ENCODE measurements at places on chromosomes 4 and X.

GRCh38 chrX:155679715-155680114 lies 67.0 kb upstream of the TMLHE start:
- no peak for DNase-seq

DNA sequence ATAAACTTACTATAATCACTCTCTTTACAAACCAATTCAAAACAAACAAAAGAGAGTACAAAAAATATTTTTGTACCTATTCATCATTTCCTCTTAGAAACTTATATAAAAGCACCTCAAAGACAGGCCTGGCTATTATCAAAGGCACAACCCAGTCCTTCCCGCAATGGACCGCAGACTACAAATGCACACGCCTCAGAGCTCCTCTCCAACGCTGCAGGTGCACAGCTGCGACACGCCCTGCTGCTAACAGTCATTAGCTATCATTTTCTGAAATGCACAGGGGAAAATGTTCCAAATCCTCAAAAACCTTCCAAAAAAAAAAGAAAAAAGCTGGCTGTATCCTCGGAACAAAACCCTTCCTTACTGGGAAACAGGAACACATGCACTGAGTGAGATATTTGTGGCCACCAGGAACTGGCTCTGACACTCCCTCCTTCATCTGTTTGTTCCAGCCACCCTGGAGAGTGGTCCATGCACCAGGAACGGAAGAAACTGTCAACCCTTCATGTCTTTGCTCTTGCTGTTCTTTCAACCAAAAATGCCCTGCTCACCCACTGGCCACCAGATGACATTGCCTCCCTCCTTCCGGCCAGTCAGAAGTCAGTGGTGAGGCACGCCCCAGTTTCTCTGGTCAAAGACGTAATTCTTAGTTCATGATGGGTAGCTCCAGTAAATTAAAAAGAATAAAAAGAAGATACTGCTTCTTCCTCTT lies 16.7 kb downstream of the IRF2 start:
- DNase-seq: no peak

GRCh38 chrX:103330681-103331288 lies 746 bp downstream of the TCEAL7 start:
- DNase-seq: no peak

GRCh38 chrX:115266300-115266699 lies 23.2 kb upstream of the LUZP4 start:
- no peak for DNase-seq

GRCh38 chrX:96909291-96909690 lies 25.6 kb downstream of the RPA4 start:
- no peak for DNase-seq

DNA sequence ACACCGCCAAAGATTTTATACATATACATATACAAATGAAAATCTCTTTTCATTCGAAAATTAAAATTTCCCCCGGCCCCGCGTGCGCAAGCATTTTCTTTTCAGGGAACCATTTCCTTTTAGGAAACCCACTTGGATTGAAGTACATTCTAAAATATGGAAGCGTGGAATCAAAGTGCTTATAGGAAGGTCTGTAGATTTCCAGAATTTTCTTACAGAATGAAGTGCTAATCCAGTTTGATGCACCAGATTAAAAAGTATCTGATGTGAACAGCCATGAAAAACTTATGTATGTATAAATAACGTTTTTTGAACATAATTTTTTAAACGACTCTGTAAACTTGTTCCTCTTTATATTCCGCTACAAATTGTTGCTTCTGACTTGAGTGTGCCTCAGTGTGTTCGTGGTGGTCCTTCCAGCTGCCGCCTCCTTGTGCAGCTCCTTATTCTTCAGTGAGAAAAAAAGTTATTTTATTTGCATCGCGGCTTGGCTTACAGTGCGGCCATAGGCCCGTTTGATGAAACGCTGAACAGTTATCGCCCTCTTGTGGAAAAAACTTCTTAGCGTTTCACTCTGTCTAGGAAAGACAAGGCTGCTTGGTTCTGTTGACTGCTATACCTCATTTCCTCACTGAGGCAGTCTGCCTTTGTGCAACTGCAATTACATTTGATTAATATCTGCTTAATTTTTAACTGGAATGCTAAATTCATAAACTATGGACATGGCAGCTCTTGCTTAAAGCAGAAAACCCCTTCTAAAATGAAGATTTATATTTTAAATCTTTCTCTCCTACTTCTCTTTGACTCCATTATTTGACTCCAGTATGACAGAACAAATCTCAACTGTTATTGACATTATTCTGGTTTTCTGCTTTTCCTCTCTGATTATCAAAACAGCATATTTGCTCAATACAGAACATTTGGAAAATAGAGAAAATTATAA lies 4.7 kb upstream of the NKX6-1 start:
- no peak for DNase-seq

- DNase-seq: no peak
Observed at GRCh38 chr4:23931489-23931830, 41.6 kb upstream of the PPARGC1A start.

DNA sequence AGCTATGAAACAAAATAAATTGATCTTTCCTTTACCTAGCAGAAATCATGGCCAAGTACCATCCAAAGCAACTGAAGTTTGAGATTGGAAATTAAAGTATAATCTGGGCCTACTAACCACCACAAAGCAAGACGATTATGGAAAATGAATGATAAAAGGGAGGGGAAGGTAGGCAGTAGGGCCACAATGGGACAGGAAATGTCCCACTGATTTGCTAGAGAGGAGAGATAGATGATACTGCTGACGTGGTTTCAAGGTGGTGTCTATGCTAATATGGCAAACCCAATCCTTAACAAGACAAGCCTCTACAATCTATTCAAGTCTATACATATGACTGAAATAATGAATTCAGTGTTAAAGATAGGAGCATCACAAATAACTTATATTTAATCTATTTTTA lies 6.1 kb downstream of the TMPRSS11F start:
- no peak for DNase-seq

GRCh38 chr4:100302061-100303026 lies 112.1 kb upstream of the DDIT4L start:
- DNase-seq: no peak

- no peak for DNase-seq
Observed at GRCh38 chr4:130336585-130337217, 1240.7 kb downstream of the C4orf33 start.

DNA sequence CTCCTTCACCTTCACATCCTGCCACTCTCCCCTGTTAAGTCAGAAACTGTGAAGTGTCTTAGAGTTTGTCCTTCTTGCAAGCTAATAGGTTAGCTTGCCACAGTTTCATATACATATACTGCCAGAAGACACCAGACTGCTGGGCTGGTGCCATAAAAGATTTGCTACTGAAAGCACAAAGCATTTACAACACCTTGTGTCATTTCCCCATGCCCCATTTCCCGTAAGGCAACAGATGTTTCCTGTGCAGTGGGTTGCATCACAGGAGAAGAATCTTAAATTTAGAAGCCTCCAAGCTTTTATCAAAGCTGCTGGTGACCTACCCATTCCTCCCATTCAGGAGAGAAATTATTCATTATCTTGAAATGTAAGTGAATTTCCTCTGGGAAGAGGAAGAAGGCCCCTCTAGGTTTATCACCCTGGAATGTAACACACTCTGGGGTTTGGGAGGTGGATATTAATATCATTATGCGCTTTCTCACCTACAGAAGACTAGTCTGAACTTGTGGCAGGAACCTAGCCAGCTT lies 34.5 kb upstream of the RAB33B start:
- no peak for DNase-seq

GRCh38 chr4:102308032-102308799 lies 37.1 kb downstream of the SLC39A8 start:
- no peak for DNase-seq

DNA sequence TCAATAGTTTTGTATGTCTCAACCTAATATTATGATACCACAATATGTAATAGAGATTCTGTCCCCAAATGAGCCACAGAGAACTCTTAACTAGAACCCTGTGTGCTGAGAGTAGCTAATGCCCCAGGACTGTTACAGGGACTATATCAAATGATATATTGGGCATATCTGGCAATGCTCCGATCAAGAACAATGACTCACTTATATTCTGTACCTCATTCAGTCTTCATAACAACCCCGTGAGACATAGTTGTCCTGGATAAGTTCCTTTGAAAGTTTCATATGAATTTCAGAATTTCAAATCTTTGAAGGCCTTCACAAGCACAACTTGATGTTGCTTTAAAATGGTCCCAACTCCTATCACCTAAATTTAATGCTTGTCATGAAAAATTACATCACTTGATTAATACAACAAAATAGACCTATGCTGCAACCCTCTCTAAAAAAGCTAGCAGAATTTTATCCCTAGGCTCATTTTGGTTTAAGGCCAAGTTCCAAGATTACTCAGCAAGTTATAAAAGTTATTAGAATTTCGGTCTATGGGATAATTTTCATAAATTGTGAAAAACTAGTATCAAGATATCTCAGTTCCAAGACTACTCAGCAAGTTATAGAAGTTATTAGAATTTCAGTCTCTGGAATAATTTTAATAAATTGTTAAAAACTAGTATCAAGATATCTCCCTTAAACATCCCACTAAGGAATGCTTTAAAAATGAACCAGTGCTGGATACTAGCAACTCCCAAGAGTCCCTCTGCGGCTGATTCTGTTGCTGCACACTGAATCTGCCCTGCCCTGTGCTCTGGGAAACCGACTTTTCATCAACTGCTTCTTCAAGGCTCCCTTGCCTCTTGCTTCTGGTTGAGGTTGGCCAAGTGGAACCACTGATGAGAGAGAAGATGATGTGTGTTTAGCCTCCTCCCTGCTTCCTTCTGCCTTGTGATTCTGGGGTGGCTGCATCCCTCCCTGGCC lies 6.0 kb upstream of the ANXA3 start:
- DNase-seq: no peak

- no peak for DNase-seq
Observed at GRCh38 chr4:76894537-76895255, 3.2 kb downstream of the SOWAHB start.

- DNase-seq: no peak
Observed at GRCh38 chr4:3269991-3270611, 21.1 kb downstream of the MSANTD1 start.

DNA sequence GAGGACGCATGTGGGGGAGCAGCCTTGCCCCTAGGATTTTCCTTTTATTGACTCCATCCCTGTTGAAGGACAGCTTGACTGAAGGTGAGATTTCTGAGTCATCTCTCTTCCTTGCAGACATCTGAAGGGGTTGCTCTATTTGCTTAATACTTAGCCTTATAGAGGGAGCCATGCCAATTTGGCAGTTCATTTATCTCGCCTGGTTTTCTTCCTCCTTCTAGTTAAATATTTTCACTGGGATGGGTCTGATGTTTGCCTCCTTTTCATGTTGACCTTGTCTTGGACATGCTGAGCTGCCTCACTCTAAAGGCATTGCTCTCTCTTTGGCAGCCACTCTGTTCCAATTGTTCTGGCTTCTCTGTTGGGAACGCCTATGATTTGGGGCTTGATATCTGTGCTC lies 151.0 kb upstream of the PSAPL1 start:
- no peak for DNase-seq
